ENCODE measurements at places on chromosomes 4 and X.

DNA sequence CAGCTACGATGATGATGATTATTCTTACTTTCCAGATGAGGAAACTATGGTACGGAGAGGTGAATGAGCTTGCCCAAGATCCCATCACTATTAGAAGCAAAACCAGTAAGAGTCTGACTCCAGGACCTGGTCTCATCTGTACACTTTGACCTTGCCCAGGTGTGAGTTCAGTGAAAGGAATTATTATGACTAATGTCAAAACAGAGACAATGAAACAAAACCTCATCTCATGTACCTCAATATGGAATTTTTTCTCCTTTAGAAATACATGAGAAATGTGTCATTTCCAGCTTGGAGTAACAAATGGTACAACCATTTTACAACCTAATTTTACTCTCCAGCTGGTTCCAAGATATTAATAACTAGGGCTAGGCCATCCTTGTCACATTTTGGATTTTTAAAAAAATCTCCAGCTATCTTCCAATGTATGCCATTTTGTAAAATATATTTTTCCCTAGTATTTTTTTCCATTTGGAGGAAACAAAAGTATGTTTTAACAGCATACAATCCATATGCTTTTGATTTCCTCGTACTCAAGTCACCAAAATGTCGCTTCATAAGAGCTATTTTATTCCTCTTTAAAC, 213.8 kb downstream of the PTTG2 start:
- no peak for DNase-seq

DNA sequence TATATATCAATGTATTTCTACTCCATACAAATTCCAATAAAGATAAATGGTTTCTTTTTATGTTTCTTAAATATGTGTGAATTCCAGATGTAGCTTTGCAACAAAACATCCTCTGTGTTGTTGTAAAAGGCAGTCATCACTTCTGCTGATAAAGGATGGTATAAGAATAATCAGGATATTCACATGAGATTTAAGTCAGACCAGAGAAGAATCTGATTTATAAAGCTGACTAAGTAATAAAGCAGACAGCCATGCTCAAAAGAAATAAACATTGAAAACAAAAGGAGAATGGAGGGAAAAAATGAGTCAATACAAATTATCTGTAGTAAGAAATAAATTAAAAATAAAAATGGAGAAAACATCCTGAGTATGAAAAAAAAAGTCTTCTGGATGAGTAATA, 27.0 kb upstream of the SLC7A11 start:
- DNase-seq: no peak

DNA sequence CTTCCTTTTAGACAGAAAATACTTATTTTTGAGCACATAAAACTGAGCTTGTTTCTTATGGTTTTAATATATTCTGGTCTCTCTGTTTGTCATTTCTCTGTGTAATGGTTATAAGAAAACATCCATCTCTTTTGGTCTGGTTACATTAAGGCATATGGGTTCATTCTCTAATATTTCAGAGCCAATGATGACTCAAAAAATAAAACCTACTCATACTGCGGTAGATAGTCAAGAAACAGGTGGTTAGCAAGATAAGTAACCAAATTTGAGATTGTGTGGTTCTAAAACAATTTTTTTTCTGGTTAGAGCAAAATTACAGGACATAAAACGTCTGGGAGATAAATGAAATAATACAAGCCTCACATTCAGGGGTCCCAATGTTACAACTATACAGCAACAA, 654.5 kb downstream of the STIM2 start:
- DNase-seq: no peak

- no peak for DNase-seq
Observed at GRCh38 chr4:133801883-133802282, 399.7 kb downstream of the PABPC4L start.

- DNase-seq: no peak
Observed at GRCh38 chrX:54934890-54935289, 14.3 kb downstream of the TRO start.
